ENCODE measurements at places on chromosomes 3 and 15.

- no peak for DNase-seq
These were observed 1077.0 kb downstream of the ROBO1 start for GRCh38 chr3:78690766-78691165.

GRCh38 chr3:188686324-188686723 lies 485.4 kb upstream of the TPRG1 start:
- DNase-seq: no peak

DNA sequence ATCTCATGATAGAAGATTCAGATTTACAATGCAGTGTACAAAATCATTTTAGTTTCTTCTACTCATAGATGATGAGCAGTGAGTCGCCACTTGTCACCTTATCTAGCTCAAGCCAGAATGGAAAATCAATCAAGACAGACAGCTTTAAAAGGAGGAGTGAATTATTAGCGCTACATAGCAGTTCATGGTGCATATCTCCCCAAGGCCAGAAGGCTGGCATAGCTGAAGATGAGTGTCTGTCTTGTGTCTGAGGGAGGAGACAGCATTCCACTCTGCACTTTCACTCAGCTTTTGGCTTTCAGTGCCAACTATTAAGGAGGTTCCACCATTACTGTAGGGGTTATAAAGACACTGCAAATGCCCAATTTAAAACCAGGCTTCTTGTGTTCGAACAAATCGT lies 804.1 kb upstream of the LMCD1 start:
- DNase-seq: no peak

- DNase-seq: no peak
These were observed 1.3 kb downstream of the ADAMTS9 start for GRCh38 chr3:64686446-64686908.

- DNase-seq: no peak
These were observed 289.6 kb downstream of the EFHB start for GRCh38 chr3:19644405-19644804.

GRCh38 chr3:41419809-41420208 lies 220.5 kb downstream of the CTNNB1 start:
- DNase-seq: no peak

DNA sequence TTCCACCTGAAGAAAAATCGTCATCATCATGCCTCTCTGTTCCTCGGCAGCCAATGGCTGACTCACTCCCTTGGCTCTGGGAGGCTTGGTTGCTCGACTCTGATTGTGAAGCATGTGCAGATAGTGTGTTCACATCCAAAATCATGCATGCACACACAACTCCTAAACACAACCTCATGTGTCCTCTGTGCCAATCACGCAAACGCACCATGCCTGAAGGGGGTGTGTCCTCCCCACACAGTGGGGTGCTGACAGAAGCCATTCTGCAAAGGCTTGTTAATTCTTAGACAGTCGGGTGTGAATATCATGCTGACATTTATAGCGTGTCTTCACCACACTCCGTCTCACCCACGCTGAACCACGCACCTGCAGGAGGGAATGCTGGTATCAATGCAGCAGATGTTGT lies 11.4 kb upstream of the CCDC174 start:
- no peak for DNase-seq

DNA sequence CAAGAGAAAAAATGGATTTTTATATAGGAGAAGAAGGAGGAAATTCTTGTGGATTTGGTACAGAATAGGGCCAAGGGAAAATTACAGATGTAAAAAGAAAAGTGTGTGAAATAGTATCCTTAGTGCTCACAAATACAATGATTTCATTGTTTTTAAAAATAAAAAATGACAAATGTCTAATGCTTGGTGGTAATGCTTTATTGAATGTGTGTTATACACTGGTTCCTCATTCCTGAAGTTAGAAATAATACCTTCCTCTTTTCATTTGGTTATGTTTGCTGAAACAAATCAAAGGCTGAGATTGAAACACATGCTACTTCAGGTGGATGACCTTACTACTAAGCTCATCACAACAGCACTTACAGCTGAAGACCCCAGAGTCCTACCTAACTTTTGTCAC lies 37.7 kb upstream of the CCR2 start:
- DNase-seq: no peak

DNA sequence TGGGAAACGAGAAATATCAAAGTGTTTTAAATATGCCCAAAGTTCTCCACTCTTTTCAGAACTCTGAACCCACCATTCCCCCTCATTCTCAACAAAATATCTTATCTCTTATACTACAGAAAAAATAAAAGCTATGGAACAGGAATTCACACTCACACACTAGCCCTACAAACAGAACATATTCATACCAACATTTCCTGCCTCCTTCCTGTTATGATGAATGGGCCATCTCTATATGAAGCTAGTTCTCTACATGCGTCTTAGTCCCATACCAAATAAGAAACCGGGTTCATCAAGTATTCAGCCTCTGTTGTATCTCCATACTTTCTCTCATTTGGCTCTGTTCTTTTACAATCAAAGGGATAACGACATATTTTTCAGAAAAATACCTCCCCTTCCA lies 72.6 kb downstream of the PLSCR2 start:
- no peak for DNase-seq

DNA sequence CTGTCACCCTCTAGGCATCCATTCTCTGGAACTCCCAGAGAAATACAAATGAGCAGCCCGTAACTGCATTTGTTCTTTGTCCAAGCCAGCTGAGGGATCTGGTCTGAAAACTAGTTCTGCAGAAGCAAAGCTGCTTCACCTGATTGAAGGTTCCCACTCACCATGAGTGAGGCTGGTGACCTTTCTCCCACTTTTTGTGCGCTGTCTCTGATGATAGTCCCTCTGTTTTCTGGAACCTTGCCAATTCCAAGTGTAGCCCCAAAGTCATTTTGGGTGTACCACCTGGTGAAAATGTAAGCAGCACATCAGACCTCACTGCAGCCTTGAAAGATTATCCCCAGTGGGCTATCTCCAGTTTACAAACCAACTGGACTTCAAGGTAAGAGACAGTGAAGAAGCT lies 39.4 kb upstream of the BFSP2 start:
- no peak for DNase-seq

DNA sequence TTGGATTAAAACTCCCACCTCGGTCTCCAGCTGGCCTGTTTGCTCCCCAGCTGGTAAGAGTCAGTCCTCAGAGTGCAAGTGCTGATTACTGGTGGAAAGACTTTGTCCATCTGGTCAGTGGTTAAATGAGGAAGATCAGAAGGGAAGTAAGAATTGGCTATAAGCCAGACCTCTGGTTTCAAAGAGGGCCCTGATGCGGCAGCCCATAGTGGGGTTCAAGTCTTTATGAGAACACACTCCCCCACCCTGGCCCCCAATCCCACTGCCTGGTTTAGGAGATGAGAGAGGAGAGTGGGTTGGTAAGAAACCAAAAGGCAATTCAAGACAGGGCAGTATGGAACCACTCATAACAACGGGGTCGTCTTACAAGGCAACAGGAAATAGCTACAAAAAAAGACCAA lies 65.0 kb downstream of the FRMD4B start:
- no peak for DNase-seq

DNA sequence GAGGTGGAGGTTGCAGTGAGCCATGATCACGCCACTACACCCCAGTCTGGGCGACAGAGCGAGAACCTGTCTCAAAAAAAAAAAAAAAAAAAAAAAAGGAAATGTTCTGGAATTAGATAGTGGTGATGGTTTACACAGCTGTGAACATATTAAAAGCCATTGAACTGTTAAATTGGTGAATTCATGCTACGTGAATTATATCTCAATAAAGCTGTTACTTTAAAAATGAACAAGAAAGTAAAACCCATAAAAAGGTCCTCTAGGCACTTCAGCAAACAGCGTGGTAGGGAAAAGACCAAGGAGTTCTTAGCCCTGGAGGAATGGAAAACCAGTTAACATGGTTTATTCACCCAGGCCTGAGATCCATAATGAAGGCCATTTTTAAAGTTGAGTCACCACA lies 180.1 kb downstream of the ATG7 start:
- DNase-seq: no peak

DNA sequence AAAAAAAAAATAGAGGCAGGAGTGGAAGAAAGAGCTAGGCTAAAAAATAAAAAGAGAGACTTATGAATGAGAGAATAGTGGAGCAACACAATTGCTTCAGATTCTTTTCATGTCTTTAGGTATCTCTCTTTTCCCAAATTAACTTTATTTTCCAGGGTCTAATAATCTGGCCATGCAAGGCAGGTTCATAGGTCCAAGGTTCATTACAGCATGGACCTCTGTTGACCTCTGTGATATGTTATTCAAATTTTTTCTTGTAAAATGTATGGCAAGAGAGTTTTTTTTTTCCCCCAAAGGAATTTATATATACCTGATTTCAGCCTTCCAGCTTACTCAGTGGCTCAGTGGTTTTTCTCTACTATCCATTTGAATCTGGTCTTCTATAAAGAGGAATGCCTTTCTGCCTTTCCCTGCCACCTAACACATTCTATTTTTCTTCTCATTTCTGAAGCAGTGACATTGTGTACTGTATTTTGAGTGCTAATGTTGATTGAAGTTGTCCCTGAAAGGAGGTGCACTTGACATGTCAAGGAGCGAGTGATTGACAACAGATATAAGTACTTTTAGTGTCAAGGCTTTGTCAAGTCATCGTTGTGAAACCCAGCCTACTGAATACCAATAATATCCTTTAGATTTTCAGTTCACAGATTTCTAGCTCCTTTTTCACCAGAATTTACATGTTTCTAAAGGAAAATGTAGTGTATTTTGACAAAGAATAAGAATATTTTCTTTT lies 118.5 kb downstream of the MAP2K5 start:
- DNase-seq: no peak

- no peak for DNase-seq
These were observed 43.3 kb downstream of the RASGRP1 start for GRCh38 chr15:38521316-38521715.

DNA sequence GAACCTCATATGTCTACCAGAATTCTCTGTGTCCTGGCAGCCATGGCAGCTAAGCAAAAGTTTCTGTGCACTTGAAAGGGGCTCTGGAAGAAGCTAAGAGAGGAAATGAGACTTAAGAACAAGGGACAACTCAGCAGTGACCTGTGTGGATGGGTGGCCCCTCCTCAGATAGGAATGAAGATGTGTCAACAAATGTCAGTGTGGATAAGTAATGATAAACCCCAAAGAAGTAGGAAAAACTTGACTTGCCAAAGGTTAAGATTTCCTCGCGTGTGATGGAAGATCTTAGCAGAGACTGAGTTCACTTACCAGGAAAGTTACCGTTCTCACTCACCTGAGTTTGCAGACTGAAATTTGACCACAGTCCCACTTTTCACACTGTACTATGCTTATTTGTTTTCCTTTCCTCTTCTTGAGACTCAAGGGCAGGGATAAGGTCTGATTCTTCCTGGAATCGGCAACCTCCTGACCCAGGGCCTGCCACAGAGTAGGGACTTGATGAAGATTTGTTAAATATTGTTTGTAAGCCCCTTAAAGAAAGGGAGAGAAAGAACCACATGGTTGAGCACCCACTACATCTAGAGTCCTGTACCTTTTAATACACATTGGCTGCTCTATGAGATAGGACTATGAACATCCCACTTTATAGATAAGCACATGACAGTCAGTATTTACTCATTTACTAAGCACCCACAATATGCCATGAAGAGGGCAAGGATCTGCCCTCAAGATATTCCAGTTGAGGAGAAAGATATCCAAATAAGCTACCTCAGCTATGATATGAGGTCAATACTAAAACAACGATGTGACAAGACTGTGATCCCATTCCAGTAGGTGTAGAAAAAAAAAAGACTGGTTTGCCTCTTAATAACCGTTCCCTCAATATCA lies 7.3 kb upstream of the HRH1 start:
- no peak for DNase-seq

DNA sequence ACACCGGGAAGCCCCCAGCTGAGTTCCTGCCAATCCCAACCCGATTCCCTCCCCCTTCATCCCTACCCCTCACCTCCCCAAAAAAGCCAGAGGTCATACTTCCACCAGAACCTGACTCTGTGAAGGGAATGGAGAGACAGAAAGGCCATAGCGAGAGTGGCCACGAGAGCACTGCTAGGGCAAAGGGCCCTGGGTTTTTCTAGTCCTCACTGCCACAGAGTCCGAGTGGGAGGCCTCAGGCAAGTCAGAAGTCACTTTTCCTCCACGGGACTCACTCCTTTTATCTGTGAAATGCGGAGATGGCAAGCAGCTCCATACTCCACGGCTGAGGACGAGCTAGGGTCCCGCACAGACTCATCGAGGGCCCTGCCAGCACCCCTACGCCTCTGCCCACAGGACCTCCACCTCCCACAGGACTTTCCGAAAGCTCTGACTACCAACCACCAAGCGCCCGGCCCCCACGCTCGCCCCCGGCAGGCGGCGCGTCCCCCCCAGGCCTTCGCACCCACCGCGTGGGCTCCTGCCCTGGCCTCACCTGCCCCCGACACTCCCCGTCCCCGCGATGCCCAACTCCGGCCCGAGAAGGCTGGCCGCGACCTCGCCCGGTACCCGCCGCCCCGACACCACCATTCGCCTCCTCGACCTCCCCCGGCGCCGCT lies 792 bp downstream of the ATP13A3 start:
- no peak for DNase-seq

DNA sequence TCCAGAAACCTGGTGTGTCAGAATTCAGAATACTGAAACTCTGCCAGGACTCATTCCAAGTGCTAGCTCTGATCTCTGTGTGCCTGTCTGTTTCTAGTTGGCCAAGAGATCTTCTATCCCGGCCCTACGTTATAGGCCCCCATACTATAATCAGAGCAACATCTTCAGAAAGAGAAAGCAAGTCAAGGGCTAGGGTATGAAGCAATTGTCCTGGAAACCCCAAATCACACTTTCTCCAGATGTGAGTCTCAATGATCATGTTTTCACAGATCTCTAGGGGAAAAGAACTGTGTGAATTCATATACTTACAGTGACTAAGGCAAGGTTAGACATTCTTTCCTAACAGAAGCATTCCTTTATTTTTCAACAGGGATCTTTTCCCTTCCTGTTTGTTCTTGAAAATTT lies 309.7 kb downstream of the SLC9A9 start:
- DNase-seq: no peak

GRCh38 chr3:143123353-143123984 lies 3.9 kb downstream of the CHST2 start:
- DNase-seq: no peak

DNA sequence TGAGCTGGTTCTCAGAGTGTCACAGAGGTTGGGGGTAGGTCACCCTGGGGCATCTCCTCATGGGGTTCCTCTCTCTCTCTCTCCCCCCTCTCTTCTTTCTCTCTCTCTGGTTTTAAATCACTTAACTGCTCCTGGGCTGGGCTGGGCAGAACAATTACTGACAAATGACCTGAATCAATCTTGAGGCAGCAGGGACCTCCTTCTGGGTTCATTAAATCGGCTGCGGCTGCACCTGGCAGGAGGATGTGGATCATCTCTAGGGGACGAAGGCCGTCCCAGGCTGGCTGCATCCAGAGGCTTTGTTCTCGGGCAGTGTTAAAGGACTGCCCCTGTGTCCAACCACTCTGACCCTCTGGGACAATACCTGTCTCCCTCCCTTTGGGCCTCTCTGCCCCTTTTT lies 143.1 kb downstream of the TLE3 start:
- DNase-seq: no peak

GRCh38 chr15:40754883-40755811 lies at the start of gene RMDN3:
TSS of gene RMDN3 (minus strand) at chr15:40755254. CDS start at chr15:40754783, 471 bp downstream.
- DNase-seq: peak; percentile 85

DNA sequence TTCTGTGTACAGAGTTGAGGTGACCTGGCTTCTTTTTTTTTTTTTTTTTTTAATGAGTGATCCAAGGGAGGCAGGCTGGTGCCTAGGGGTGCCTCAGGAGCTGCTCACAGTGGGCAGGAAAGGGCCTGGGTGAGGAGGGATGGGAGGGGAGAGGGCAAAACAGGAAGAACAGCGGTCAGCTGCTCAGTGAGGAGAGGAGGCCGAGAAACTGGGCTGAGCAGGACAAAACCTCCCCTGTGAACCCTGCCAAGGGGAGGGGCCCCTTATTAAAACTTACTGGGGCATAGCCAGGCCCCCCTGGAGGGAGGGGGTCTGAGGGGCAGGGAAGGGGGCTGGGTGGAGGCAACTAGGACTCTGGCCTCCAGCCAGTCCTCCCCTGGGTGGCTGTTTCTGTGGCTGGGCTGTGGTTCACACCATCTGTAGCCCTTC lies 3.5 kb downstream of the PLEKHO2 start:
- no peak for DNase-seq

Measured in NCI-H1092 treated with DMSO at 0.1 percent for 48 hours (cell line).